Left lung (tissue), 14 donors: ENCODE measurements at places on chromosomes 11 and 22.

GRCh38 chr11:72233773-72234513 lies 9.4 kb downstream of the INPPL1 start:
- DNase-seq: no peak

GRCh38 chr22:29816128-29816527 lies 21.9 kb downstream of the ASCC2 start:
- DNase-seq: no peak

- no peak for DNase-seq
Measured at GRCh38 chr11:128503245-128503991, 83.9 kb downstream of the ETS1 start.

GRCh38 chr11:3860375-3860774 lies 4.9 kb downstream of the STIM1 start:
- DNase-seq: no peak

DNA sequence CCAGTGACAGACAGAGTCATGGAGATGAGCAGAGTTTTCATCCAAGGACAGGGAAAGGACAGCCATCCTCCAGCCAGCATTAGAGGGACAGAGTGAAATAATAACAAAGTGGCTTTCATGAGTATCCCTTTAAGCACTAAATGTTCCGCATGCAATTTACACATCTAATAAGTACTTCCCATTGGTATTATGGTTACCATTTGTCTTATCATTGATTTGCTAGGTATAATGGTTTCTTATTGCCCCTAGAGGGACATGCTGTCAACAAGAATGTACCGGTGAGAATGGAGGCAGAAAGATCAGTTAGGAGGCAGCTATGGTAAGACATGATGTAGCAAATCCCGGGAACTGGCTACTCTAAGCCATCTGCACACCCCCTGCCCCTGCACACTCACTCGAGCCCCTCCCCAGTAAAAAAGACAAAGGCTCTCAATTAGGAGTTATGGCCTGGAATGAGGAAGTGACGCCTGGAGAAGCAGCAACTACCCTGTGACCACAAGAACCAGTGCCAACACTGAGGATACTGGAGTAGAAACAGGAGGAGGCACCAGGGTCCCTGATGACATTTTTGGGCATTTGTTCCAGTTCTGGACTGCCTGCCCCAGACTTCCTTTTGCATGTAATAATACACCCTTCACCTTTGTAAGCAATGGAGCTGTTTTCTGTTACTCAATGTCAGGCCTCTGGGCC lies 30.2 kb upstream of the HMGXB4 start:
- DNase-seq: no peak

GRCh38 chr11:69261116-69261515 lies 32.8 kb upstream of the MYEOV start:
- DNase-seq: no peak

GRCh38 chr11:120023120-120023519 lies 114.8 kb downstream of the TRIM29 start:
- DNase-seq: no peak

GRCh38 chr11:64276653-64277431 lies 7.6 kb downstream of the BAD start:
- no peak for DNase-seq

GRCh38 chr22:19876941-19877625 lies 22.4 kb upstream of the GNB1L start:
- no peak for DNase-seq

GRCh38 chr11:130749216-130749615 lies 167.1 kb downstream of the SNX19 start:
- no peak for DNase-seq

GRCh38 chr22:37968452-37969251 lies 15.2 kb downstream of the POLR2F start:
- DNase-seq: no peak

- no peak for DNase-seq
Measured at GRCh38 chr11:61023086-61023965, 51.8 kb downstream of the CD6 start.
